ENCODE measurements at places on chromosomes 3 and 15.

DNA sequence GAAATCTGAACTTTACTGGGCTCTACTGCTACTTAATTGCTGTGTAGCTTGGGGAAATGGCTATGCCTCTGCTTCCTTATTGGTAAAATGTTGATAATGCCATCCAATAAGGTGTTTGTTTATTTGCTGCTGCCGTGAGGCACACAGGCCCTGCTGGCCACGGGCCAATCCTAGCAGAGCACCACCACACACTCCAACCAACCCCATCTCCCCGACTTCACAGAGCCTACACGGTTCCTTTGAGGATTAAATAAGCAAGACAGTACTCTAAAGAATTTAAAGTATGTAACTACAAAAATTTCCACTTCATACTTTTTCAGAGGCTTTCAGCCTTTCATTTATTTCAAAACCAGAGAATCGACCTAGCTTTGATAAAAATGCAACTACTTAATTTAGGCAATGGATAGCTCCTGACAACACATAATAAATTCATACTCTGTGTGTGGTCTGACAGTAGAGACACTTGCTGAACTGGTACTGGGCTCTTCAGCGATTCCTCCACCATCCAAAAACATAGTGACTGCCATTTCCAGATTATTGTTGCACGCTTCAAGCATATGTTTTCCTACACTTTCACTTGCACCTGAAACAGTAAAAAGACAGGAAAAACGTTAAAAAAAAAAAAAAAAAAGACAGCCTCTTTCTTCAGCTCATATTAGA lies 25.3 kb downstream of the UBXN7 start:
- no peak for DNase-seq

- DNase-seq = peak; percentile 63
Observed at GRCh38 chr15:69532066-69532465, 79.4 kb downstream of the RPLP1 start.

GRCh38 chr15:69855258-69856000 lies 242.3 kb downstream of the TLE3 start:
- DNase-seq = no peak

DNA sequence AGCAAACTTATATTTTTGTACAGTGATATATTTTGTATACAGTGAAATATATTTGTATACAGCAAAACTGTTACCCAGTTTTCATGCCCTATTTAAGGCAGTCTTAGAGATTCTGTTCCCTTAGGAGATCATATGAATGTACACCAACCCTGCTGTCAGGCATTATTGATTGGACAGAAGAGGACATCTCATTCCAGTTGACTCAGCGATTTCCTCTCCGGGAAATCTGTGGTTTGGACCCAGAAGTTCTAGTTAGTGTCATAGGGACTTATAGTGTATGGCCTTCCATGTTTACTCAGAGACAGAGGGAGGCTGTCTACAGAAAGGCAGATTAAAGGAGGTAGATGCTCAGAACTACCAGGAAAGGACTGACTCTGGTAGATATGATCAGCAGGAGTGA lies 318.8 kb upstream of the KCNMB2 start:
- no peak for DNase-seq
